ENCODE measurements at places on chromosomes 7 and 10.

DNA sequence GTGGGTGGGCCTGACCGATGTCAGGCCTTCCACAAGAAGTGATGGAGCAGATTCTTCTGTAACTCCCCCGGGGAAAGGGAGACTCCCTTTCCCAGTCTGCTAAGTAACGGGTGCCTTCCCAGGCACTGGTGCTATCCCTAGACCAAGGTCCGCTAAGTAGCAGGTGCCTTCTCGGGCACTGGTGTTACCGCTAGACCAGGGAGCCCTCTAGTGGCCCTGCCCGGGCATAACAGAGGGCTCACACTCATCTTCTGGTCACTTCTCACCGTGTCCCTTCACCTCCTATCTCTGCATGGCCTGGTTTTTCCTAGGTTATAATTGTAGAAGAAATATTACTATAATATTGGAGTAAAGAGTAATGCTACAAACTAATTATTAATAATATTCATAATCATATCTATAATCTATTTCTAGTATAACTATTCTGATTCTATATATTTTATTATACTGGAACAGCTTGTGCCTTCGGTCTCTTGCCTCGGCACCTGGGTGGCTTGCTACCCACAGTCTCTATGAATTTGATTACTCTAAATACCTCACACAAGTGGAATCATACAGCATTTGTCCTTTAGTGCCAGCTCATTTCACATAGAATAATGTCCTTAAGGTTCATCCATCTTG lies 1378.7 kb downstream of the XPNPEP1 start:
- peak; percentile 50 for DNase-seq

DNA sequence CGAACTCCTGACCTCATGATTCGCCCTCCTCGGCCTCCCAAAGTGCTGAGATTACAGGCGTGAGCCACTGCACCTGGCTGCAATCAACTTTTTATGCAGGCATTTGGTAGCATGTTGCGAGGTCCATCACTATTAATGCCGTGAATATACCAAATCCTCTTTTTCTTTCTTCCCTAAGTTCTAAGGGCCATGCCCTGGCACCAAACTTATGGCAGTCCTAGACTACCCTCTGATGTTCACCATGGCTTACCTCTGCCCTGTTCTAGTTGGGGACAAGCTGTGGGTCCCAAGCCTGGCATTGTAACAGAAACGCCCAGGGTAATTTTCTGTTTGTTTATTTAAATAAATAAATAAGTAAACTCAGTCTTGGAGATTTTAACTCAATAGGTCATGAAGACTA lies 13.3 kb downstream of the PRSS2 start:
- no peak for DNase-seq

- no peak for DNase-seq
Measured at GRCh38 chr7:120554960-120555571, 282.1 kb downstream of the KCND2 start.

GRCh38 chr7:19107356-19108146 lies 9.9 kb downstream of the TWIST1 start:
- DNase-seq: peak; percentile 49

DNA sequence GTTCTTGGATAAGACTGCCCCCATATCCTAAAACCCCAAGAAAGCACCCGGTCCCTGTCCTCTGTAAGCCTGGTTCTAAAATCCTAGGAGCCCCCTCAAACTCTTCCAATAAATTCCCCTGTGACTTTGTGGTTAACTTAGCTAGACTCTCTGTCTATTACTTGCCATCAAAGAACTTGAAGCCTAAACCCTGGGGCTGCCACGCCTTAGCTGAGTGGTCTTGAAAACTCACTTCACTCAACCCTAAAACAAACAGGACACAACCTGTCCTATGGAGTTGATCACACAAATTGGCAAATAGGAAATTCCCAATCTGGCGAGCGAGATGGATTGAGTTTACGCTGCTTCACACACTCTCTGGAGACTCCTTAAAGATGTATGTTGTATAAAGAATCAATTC lies 191.4 kb upstream of the SVIL start:
- DNase-seq: no peak

GRCh38 chr7:50068850-50069551 lies 24.0 kb downstream of the ZPBP start:
- no peak for DNase-seq

GRCh38 chr10:71333129-71333887 lies 14.2 kb downstream of the SLC29A3 start:
- peak; percentile 25 for DNase-seq

All from tibial nerve (tissue), 4 donors.